ENCODE measurements at places on chromosomes 6 and 20.

DNA sequence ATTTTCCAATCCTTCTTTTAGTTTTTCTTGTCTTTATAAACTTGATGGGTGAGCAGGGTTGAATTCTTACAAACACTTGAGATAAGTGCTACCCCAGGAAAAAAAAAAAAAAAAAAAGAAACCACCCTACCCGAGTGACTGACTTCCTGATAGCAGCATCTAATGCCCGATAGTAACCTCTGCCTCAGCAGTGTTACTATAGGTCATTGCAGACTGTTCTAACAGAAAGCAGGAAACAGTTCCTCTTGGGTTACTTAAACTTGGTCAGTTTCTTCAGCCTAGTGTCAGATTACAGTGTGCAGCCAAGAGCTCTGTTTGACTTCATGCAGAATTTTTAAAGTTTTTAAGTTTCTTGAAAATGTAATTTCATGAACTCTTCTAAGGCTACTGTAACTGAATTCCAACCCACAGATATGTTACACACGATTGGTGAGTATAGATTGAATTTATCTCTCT is 2.1 kb downstream of the MYLIP start:
- DNase-seq, result no peak

DNA sequence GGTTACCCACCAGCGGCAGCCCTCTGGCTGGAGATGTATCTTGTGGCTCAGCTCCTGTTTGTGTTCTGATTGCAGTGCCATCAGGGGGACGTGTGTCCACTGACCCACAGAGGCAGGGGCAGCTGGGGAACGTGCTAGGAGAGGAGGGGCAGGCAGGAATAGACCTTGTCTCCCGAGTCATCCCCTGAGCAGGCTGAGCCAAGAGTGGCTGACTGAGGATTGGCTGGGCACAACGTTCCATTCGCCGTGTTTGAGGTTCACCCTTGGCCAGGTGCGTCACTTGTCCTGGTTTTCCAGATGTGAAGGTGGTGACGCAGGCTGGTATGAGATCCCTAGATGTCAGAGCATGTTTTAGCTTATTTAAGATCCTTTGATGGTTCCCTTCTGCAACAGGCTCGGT is 57.7 kb downstream of the ADNP start:
- DNase-seq, result no peak

DNA sequence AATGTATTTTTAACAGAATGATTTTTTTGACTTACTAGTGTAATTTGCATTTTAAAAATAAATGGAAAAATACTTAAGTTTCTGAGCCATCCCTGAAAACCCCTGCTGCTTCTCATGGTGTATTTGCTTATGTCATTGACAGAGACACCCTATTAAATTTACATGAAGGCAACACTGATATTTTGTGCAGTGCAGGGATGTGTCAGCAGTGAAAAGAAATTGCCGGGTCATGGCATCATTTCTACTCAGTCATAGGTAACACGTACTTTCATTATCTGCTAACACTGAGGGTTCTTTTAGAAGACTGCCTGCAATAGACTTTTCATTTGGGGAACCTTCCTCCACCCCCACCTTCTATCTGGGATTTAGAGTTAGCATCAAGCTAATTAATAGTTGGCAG is 136.7 kb upstream of the RNF217 start:
- no peak for DNase-seq

DNA sequence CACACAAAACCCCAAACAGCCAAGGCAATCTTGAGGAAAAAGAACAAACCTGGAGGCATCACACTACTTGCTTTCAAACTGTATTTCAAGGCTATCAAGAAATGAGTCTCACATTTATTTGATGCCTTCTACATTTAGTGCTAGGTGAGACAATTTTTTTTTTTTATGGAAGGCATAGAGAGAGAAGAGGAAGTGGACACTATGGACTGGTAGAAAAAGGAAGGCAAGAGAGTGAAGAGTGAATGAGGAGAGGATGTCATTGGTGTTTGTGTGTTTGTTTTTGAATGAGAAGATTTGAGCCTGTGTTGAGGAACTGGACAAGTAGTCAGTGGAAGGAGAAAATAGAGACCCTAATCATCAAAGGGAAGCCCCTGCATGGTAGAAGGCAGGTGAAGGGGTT is 182.0 kb upstream of the JAG1 start:
- DNase-seq, result no peak

GRCh38 chr6:44373787-44374186 is 13.7 kb upstream of the CDC5L start:
- DNase-seq, result no peak

Data from Caco-2 (cell line).